ENCODE measurements at places on chromosomes 3 and 15.

DNA sequence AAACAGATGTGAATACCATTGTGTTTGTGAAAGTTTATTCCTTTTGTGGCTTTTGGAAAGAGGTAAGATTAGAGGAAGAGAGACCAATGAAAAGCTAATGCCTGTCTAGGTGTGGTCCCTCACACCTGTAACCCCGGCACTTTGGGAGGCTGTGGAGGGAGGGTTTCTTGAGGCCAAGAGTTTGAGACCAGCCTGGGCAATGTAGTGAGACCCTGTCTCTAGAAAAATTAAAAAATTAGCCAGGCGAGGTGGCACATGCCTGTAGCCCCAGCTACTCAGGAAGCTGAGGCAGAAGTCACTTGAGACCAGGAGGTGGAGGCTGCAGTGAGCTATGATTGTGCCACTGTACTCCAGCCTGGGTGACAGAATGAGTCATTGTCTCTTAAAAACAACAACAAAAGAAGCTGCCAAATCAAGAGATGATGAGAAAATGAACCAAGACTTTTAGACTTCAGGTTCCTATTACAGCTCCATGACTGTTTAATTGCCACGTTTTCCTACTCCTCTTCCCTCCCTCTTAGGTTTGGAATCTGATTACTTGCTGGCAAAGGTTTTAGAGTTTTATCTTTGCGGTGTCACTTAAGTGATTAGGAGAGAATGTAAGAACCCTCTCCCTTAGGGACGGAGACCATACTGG lies 68.7 kb downstream of the CGNL1 start:
- DNase-seq, result no peak

DNA sequence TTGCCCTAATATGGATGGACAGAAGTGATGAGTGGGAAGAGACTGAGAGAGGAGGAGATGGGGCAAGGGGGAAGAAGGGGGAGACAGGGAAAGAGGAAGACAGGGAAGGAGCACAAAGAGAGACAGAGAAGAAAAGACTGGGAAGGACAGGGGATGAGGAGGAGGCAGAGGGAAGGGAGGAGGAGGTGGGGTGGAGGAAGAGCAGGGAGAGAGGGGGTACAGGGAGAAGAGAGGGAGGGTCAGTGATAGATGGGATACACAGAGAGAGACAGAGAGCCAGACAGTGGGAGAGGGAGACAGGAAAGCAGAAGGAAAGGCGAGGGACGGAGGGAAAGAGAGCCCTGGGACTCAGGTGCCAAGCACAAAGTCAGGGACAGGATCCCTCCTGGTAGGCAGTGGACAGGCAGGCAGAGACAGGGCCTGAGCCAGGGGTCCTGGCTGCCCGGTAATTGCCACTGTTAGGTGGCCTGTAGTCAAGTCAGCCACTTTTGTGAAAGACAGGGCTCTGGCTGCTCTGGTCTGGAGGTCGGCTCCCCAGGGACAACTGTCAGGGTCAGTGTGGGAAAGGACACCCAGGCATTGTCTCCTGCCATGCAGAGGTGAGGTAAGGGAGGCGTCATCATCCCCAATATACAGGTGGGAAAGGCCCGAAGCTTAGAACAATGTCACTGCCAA lies 9.8 kb downstream of the VILL start:
- no peak for DNase-seq

GRCh38 chr3:11563865-11564185 lies 79.9 kb downstream of the VGLL4 start:
- no peak for DNase-seq

DNA sequence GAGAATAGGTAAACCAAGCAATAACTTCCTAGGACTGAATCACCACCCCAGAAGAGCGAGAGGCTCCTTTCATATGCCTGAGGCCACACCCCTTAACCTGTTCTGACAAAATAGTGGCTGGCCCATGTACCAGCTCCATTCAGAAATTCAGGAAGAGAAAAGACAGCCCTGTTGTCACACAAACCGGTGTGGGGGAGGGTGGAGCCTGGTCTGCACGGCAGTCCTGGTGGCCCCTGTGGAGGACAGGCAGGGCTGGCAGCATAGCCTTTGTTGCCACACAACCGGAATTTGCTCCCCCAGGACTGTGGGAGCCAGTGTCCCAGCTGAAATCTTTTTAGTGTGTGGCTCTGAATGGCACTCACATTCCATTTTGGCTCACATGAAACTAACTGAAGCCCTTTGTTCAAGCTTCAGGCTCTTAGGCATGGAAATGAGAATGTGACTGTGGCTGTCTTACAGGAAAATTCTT lies 23.8 kb downstream of the RLBP1 start:
- no peak for DNase-seq

GRCh38 chr3:34668915-34669314 lies 870.5 kb downstream of the PDCD6IP start:
- DNase-seq, result no peak

GRCh38 chr3:193451902-193452301 lies 73.3 kb upstream of the ATP13A5 start:
- no peak for DNase-seq

DNA sequence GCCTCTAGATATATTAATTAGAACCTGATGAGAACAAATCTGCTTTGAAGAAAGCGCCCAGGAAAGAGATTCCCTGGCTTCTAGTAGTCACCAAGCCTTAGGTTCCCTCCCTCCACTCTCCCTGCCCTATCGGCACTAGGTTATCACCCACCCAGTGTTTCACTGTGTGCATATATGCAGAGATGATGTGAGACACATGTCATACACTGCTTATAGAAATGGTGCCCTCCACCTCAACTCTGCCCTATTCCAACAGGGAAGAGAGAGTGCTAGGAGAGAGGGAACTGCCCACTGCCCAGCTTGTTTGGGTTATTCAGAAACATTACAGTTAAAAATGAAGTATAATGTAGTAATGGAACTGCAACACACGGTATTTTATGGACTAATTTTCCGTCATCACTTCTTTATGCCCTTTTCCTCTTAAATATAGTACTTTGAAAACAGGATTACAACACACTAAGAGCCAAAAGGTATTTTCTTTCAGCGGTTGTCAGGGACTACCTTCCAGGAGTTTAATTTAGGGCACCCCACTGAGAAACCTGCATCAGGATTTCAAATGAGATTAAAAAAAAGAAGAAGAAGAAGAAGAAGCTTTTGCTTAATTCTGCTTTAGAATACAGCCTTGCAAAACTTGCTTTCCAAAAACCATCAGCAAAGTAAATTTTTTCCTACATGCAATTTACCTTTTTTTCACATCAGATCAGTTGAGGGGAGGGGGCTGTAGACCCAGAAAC lies 55.3 kb downstream of the MEIS2 start:
- DNase-seq, result no peak

GRCh38 chr3:129616713-129617112 lies 10.2 kb upstream of the PLXND1 start:
- no peak for DNase-seq

- DNase-seq, result peak; percentile 54
Measured at GRCh38 chr15:74053941-74054529, 28.3 kb downstream of the GOLGA6A start.

DNA sequence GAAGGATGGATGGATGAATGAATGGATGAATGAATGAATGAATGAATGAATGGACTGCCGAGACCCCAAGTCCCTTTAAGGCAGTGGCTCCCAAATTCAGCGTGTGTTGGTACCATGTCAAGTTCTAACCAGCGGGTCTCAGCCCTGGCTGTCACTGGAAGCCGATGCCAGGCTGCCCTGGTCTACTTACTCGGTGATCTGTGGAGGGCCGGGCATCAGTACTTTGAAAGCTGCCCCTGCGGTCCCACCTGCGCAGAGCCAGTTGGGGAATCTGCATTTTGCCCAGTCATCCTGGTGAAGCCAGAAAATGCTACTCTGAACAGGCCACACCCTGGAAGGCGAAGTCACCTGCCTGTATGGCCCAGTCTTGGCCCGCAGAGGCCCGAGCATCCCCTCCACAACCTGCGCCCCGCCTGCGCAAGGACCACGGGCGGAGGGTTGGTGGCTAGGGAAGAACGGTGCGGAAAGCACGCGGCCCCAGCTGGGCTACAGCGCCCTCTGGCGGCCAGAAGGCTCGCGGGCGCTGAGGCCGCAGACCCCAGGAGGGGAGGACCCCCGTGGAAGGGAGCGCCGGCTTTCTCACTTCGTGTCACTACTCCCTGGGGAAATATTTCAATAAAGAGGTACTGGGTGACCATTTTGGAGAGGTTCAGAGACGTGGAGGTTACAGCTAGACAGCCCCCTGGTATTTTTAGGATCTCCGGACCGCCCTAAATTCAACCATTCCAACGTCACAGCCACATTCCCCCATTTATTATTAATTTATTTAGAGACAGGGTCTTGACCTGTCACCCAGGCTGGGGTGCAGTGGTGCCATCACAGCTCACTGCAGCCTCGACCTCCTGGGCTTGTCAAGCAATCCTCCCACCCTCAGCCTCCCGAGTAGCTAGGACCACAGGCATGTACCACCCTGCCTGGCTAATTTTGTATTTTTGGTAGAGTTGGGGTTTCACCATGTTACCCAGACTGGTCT lies 34.9 kb downstream of the PRKCD start:
- DNase-seq, result peak; percentile 15

GRCh38 chr3:159787794-159788205 lies 200.8 kb upstream of the IL12A start:
- DNase-seq, result no peak

DNA sequence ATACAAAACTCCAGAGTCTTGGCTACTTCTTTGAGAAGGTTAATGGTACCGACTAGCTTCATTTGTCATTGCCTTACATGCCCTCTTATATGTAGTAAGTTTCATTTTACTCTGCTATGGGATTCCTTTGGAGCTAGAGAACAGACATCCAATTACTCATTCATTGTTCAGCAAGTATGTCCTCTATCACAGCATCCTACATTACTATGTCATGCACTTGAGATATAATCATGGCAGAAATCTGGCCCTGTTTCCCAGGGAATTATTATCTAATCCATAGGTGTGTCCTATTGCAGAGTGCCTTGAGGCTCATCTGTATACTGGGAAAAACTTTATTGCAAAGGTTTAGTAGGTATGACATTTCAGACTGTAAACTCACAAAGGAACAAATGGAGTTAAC lies 333.1 kb upstream of the NECTIN3 start:
- no peak for DNase-seq

GRCh38 chr3:69588170-69588569 lies 151.1 kb upstream of the MITF start:
- DNase-seq, result no peak

- DNase-seq, result no peak
Measured at GRCh38 chr3:90005281-90005847, 897.9 kb downstream of the EPHA3 start.

DNA sequence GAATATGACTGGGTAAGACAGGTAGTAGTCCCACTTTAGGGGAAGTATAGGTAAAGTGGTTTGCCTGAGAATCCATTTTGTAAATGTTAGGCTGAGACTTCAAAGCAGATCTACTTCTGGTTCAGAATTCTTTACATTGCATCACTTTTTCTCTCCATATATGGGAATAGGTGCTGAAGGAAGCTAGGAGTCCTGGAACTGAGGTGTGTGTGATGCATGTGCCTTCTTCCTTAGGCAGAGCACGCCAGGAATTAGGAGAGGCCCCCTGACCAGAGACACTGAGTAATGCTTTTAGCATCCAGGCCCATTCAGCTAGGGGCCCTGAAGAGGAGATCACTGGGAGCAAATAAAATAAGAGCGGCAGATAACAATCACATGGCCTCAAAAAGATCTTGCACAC lies 69.2 kb upstream of the DCP1A start:
- DNase-seq, result no peak

DNA sequence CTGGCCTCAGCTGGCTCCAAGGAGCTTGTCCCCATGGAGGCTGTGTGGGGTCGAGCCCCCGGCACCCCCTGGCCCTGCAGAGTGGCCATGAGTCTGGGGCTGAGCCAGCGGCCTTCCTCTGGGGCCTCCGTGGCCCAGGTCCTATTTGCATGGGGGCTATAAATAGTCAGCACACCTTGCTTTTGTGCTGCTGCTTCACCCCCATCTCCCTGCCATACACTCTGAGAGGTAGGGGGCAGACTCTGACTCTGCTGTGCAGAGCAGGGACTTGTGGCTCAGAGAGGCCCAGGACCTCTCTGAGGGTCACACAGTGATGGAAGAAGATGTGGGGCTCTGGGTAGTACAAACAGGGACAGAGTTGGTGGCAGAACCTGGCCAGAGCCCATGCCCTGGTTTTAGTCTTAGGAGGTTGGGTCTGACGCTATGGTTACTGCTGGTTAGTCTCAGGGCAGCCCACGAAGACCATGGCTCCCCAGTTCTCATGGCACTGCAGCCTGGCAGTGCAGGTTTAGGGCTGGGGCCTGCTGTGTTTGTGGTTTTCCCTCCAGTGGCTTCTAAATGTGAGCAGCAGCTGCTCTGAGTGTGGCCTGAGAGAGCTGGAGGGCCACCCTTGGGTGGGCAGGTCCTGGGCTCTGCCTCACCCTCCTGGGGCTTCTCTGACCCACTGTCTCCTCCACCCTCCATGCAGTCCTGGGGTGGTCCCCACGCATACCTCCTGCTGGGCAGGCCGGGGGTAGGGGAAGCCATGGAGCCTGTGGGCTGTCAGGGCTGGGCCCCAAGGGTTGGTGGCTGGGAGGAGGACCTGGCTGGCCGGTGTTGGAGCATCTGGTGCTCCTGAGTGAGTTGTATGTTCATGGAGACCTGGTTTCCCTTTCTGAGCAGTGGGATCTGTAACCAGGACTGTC lies 13.6 kb downstream of the PRKCD start:
- no peak for DNase-seq

GRCh38 chr15:101361418-101361817 lies 66.4 kb upstream of the SNRPA1 start:
- DNase-seq, result no peak

DNA sequence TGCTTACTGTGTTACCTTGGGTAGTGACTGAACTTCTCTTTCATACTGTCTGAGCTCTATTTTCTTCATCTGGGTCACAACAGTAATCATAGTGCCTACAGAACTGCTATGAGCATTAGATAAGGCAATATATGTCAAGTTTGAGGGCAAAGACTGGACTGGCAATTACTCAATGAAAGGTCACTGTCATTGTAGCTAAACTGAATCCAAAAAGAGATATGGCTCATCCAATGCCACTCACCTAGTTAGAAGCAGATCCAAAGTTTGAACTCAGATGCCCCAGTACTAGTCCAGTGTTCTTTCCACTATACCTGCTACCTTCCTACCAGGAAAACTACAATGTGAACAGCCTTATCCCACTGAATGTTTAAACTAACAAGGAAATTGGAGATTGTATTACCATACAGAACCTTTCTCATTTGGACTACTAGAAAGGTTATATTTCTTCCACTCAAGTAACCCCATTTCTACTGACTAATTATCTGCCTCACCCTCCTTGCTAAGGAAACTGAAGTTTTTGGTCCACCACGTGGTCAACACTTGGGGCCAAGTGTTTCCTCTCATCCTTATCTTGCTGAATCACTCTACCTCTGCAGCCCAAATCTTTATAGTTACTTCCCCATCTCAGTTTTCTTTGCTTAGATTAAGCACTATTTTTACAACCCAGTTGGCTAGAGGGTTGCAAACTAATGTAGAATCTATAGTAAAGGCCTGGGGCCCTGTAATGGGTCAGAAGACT lies 202.3 kb upstream of the LPP start:
- DNase-seq, result no peak

- DNase-seq, result peak; percentile 22
Measured at GRCh38 chr15:62344806-62345539, 179.9 kb upstream of the C2CD4B start.
